ENCODE measurements at places on chromosomes 7 and 10.

GRCh38 chr10:116226053-116226452 lies 47.0 kb downstream of the GFRA1 start:
- no peak for DNase-seq

DNA sequence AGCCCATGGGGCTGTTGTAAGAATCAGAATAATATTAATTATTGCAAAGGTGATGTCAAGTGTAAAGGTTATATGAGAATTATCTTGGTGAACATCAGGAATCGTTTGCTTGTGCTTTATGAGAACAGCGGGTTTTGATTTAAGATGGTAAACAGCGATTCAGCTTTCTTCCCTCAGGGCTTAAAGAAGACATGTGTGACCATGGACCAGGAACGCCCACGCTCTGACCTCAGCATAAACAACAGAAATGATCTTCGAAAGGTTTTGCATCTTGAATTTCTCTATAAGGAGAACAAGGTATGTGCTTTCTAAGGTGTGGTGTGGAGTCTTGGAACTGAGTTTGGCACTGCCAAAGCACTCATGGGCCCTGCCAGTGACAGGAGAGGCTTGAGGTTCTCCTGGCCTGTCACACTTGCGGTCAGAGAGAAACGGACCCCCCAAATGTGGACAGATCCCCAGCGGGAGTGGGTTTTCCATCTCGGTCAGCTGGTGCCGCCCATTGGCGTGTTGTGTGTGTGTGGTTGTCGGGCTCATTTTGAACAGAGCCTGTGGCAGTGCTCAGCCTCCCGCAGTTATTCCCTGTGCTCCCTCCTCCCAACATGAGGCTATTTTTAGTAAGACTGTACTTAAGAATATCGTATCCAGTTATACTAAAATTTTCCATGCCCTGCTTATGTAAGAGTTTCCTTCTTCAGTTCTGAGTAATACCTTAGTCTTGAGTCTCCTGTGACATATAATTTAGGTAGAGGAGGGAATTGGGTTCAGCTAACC lies 7.2 kb downstream of the MINDY4 start:
- DNase-seq: no peak

- no peak for DNase-seq
Measured at GRCh38 chr10:12162927-12163326, 32.8 kb downstream of the NUDT5 start.

- DNase-seq: no peak
Measured at GRCh38 chr7:83148776-83149175, 13.9 kb downstream of the PCLO start.

- peak; percentile 35 for DNase-seq
Measured at GRCh38 chr10:49611166-49611815, 1.2 kb downstream of the SLC18A3 start.

GRCh38 chr10:68550747-68551411 lies 9.3 kb upstream of the TET1 start:
- peak; percentile 25 for DNase-seq

DNA sequence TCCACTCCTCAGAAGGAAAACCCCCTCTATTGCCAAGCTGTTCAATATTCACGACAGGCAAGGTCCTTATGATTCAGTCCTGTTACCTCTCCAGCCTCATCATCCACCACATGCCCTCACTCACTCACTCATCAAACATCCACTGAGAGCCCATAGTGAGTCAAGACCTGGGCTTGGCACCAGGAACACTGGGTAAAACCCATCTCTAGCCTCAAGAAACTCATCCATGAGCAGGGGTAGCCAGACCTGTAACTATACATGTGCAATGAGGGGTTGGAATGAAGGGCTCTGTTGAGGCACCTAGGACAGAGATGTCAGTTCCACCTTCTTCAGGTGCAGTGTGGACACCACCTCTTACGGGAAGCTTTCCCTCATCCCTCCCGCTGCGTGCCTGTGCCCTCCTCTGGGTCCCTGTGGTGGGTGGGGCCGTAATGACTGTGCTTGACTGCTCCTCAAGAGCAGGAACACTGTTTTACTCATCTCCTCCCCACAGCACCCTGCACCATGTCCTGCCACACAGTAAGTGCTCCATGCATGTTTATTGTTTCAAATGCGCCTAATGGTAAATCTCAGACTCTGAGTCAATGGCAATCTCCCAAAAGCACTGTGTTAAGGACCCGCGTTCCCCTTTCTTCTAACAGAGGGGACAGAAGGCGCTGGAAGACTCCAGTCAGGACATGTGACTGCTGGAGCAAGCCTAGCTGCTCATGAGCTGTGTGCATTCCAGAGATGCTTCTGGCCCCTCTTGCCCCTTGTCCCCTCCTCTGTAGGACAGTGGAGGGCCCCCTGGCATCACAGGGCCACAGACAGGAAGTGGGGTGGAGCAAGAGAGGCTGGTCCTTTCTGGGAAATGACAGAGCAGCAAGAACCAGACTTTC lies 95.4 kb downstream of the HIPK2 start:
- DNase-seq: peak; percentile 26

- no peak for DNase-seq
Measured at GRCh38 chr7:93044147-93044810, 73.5 kb downstream of the SAMD9 start.

GRCh38 chr10:70561070-70561469 lies 41.5 kb downstream of the PRF1 start:
- DNase-seq: no peak

DNA sequence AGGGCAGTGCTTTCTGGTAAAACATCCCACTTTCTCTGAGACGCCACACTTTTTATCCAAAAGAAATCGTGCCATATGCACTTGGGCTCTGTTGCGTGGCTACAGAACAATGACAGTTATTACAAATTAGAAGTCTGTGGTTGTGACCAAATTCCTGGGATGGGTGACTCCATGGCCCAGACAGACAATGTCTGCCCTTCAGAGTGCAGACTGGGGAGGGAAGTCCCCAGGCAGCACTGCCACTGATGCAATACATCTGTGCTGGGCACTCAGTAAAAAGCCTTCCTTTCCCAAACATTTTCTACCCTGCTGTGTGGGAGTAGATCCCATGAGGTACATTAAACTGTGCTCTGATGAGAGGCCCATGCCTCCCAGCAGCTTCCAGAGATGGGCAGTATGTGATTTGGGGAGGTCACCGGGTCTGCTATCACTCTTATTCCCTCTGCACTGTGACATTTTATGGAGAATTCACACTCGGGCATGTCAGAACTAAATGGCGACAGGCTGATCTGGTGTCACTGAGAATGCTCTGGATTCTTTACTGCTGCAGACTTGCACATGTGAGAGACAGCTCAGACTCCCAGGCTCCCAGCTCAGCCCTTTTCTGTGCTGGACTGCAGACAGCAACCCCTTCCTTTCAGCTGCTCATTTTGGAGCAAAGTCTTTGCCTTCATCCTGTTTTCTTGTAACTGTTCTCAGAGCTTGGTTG lies 243.5 kb upstream of the ZNF32 start:
- no peak for DNase-seq

DNA sequence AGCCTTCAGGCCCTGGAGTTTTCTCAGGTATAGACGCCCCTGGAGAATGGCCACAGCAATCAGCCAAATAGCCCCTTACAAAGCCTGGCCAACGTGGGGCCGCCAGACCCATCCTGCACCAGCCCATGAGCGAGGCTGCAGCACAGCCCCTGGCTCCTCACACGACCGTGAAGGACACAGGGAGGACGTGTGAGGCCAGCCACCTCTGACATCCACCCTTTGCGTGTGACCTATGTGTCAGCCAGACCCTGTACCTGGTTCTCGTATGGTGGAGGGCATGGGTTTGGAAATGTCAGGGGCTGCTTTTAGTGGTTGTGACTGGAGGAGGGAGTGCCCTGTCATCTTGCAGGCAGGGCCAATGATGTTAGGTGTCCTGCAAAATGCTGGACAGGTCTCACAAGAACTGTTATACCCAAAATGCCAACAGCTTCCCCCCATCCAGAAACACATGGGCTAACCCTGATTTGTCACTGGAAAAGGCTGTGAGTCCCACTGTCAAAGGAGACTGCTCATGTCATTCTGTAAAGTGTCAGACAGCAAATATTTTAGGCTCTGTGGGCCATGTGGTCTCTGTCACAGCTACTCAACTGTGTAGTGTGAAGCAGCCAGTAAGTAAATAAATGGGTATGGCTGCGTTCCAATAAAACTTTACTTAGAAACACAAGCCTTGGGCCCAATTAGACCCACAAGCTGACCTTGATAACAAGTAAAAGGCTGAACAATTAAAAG lies 30.0 kb downstream of the NOD1 start:
- no peak for DNase-seq

GRCh38 chr10:70302292-70302691 lies 18.5 kb upstream of the NPFFR1 start:
- no peak for DNase-seq

DNA sequence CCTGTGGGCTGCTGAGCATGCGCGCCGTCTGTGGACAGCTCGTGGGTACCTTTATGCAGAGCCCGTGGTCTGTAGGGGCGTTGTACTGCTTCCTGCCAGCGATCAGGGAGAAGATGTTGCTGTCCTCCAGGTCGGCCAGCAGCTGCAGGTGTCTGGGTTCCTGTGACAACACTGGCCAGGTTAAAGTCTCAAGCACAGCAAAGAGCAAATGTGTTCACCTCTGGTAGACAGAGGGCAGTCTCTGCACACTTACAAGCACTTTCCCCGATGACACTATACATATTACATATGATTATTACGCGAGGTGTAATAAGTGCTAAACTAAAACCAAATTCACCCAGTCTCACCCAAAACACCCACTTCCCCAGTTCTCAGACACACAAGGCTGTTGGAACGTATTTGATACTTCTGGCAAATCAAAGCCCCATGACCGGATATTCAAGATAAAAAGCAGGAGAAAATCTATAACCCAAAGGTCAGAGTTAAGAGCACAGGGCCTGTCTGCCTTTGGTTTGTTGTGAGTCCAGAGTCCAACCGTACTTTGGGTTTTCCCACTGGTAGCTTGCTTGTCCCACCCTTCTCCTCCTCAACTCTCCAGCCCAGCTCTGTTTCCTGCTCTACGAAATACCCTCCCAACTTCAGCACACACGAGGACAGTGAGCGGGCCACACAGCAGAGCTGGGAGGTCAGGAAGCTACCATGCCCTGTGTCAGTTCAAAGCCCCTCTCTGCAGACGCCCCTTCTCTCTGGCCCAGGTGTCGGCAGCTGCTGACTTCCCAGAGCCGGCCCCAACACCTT lies 49.7 kb upstream of the DDC start:
- no peak for DNase-seq

- no peak for DNase-seq
Measured at GRCh38 chr10:14409247-14409646, 78.5 kb upstream of the FRMD4A start.

GRCh38 chr10:118564652-118565051 lies 30.8 kb downstream of the PRLHR start:
- DNase-seq: peak; percentile 38

DNA sequence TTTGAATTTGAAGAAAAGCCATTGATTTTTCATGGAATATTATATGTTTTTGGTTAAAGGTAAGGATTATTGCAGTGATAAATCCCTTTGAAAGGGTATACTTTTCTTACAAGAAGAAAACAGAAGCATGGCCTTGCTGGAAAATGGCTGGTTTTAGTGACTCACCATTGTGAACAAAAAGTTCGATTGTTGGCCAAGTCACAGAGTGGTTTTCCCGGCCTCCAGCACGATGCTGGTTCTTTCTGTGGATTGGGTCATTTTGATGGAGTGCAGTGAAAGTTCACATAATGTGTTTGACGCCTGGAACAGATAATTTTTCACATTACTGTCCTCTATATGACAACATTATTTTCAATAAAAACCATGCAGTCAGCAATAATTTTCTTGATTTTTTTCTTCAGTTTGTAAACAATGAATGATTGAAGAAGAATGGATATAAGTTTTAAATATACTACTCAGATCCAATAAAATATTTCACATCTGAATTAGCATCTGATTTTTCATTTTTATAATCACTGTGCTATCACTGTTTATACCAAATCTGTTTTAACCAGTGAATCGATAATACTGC lies 60.9 kb downstream of the RBM20 start:
- DNase-seq: no peak

- no peak for DNase-seq
Measured at GRCh38 chr7:16484453-16485158, 19.1 kb upstream of the SOSTDC1 start.

- no peak for DNase-seq
Measured at GRCh38 chr10:126243306-126243705, 145.0 kb downstream of the ADAM12 start.

DNA sequence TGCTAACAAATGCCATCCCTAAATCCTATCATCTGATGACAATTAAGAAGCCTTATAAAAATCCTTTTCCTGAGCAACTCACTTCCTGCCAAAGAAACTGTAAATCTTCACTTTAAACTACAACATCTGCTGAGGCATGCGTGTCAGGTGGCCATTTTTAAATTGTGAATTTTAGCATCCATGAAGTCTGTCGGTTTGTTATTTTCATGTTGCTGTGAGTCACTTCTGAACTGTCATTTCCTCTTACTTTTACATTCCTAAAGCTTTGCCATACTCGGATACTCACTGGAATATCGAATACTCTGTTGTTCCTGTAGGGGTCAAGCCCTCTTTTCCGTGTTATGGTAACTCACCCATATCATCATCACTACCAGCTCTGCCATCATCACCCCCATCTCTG lies 34.3 kb upstream of the TMEM26 start:
- no peak for DNase-seq

DNA sequence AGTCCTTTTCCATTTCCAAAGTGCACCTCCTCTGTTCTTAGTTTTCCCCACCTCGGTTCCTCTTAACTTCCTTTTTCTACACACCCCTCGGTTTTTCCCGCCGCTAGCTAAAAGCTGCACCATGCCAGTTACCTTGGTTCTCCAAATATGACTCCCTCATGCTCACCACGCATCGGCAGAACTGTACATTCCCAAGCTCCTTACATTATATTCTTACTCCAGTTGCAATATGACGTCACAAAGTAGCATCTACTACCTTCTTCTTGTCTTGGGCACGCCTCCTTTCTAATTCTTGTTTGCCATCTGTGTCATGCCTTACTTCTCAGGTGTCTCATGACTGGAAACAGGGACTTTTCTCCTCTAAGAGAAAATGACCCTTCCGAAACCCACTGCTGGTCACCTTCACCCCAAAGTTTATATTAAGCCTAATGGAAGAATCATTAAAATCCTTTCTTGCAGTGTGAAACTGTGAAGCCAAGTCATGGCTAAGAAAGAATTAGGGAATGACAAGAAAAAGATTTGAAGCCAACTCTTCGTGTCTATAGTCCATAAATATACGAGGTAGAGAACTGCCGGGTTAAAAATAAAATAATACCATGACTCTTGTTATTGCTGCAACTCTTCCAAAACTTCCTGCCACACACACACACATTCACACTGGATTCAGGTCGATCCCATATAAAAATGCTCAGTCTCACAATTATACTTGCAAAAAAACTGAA lies 1.7 kb downstream of the ESYT2 start:
- DNase-seq: no peak

GRCh38 chr10:110401401-110402076 lies 96.2 kb upstream of the DUSP5 start:
- no peak for DNase-seq

GRCh38 chr10:27242951-27243551 lies 2.5 kb upstream of the ACBD5 start:
- DNase-seq: peak; percentile 94

DNA sequence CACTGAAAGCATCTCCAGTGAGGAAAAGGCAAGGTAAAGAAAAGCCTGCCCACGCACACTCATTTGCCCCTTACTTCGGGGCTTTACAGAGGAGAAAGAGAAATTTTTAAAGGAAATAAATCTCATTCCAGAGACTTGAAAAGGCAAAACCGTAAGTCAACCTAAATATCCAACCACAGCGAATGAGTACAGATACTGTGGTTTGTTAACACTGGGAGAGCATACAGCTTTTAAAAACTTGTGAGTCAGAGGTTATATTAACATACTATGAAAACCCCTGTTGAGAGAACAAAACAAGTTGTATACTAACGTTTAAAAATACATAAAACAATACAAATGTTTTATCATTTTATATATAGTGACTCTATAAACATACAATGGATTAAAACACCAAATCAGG lies 28.6 kb upstream of the ST7 start:
- no peak for DNase-seq

All from right kidney (tissue), 9 donors.